ENCODE measurements at places on chromosomes 2 and 18.

DNA sequence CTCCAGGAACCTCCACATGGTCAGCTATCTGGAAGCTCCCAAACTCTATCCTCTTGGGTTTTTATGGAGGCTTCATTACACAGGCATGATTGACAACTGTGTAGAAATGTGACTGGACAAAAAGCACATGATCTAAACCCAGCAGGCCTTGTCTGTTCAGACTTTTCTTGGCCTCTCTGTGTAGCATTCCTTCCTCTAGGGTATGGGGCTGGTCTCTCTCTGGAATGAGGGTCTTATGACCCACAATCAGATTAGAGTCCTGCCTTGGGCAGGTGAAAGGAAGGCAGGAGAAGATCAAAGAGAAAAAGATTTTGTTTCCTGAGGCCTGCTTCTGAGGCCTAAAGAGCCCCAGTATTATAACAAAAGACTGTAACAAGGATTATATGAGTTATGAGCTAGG lies 162.7 kb downstream of the SP3 start:
- no peak for DNase-seq

GRCh38 chr2:168239281-168239680 lies 8.1 kb downstream of the STK39 start:
- DNase-seq: no peak

DNA sequence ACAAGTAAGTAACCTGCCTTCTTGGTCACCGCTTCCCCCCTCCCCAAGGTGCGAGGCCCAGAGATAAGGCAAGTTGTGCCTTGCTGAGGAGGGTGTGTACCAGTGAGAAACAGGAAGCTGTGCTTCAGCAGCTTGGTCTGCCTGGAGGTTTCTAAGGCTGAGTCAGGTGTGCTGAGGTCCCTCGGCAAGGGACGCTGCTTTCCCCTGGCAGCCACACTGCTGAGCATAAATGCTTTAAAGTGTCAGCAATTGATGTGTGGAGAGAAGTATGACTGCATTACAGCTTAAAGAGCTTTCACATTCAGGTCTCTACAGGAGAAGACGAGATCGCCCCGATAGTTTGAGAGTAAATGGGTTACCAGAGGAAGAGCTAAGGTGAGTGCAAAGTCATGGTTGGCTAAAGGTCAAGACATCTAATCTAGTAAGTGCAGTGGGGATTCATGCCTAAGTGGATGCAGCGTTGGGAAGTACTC lies 86.9 kb downstream of the LIMS1 start:
- DNase-seq: peak; percentile 27

DNA sequence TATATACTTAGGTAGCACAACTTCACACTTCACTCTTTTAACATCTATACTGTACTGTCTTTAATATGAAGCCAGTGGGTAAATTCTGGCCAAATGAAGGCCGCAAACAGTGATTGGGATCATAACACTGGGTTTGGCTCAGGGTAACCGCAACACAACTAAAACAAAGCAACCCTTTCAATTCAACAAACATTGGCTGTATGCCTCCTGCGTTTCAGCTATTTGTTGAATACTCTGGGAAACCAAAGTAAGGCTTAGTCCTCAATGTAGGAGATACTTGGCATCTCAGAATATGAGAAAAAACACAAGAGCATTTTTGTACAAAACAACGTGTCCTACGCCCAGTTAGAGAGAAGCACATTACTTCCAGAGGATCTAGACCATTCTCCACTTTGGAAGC lies 693.3 kb upstream of the KLHL29 start:
- no peak for DNase-seq

GRCh38 chr18:45663403-45664045 lies 48.2 kb downstream of the SLC14A2 start:
- no peak for DNase-seq

GRCh38 chr2:185063761-185064160 lies 465.4 kb downstream of the ZNF804A start:
- no peak for DNase-seq

DNA sequence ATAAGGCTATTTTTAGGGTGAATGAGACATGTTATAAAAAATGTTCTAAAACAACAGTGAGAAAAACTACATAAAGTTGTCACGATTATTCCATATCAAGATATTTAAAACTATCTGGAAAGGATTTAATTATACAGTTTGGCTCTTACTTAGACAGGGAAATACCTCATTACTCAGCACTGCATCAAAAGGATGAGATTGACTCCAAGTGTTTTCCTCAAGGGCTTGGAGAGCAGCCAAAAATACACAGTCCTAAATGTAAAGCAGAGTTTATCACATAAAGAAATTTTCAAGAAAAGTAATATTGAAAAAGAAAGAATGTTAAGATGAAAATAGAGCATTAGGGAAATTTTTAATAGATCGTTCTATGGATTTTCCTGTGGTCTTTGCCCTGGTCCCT lies 285.5 kb upstream of the NETO1 start:
- DNase-seq: no peak

GRCh38 chr2:203909261-203909967 lies 27.1 kb upstream of the ICOS start:
- DNase-seq: no peak

DNA sequence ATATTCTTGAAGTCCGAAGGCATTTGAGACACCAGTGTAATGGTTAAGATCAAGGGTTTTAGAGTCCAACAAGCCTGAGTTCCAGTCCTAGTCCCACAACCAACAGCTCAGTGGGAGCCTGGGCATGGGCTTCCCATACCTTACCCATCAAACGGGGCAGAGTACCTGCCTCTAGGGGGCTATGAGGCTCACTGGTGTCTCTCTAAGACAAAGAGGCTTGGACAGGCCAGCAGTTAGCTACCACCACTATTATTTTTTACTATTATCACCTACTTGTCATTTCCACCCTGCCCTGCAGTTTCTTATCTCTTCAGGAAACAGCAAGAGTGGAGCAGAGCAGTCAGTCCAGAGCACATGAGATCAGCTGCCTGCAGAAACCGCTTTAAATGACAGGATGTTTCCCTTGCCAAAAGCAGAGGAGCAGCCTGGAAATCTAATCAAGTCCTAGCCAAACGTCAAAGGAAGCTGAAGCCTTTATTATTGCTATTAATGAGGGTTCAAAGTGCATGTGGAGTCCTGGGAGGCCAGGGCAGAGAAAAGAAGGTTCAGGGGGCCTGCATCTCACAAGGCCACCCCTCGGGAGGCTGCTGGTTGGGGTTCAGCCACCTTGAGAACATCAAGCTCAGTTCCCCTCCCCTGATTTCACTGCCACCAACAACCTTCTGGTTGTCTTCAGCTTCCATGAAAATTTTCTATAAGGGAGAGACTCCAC lies 66.6 kb downstream of the STPG4 start:
- no peak for DNase-seq

DNA sequence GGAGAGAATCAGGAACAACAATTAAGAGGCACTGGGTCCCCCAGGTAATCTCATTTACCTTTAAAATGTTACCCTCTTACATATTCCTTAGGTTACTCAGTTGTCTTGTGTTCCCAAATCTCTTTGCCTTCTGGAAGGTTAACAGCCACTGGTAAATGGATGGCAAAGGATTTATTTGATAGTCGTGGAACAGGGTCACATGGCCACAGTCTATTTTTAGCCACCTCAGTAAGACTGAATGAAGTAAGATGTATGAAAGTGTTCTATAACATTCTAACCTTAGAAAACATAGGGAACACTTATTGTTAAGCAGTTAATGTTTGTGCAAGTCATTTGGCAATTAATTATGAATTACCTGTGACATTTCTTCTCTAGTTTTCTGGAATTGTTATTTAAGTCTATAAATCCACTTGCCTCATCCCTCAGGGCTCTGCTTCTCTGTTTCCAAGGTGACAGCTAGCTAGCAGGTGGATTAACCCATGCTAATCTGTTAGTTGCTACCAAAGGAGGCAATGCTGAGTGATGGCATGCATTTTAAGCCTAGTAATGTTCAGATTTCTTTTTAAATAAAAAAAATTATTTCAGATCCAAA lies 211.0 kb downstream of the PIK3C3 start:
- no peak for DNase-seq

DNA sequence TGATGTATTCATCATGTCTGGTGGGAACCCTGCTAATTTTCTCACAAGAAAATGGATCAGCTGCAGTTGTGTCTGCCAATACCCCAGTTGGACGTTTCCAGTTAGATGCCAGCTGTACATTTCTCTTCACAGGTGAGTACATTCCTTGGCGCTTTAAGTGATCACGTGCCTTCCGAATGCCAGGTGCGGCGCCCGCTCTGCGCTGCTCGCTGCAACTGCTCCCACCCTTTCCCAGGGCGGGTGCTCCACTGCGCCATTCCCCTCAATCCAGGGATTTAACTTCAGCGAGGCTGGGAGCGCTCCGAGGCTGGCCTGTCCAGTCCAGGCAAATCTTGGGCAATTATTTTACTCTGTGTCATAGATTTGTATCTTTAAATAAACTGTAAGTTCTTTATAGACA lies 225.0 kb upstream of the RAB6C start:
- no peak for DNase-seq

DNA sequence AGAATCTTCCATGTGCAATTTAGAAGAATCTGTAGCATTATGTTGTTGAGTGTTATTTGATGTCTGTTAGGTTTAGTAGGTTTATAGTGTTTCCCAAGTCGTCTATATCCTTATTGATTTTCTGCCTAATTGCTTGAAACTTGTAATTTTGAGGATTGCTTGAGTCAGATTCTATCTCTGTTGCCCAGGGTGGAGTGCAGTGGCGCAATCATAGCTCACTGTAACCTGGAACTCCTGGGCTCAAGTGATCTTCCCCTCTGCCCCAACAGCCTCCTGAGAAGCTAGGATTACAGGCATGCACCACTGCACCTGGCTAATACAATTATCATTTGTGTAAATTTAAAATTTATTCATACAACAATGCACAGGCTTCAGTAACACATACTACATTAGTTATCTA lies 3.1 kb upstream of the TCF23 start:
- no peak for DNase-seq

- DNase-seq: no peak
Observed at GRCh38 chr2:105104208-105104731, 66.4 kb downstream of the MRPS9 start.

DNA sequence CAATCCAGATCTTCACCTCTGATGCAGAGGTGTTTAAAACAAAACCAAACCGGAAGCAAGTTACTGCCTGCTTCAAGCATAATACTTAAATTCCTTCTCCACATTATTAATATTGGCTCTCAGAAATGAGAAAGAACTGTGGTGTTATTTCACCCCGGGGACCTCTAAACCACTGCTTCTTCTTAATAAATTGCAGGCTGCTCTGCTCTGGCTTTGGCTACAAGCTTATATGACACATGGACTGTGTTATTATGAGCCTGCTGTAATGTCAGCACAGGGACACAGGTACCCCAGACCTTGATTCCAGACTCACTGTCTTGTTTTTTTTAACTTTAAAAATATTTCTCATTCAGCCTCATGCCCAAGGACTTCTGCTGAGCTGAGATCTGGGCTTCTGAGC lies 45.1 kb downstream of the ST6GAL2 start:
- no peak for DNase-seq

GRCh38 chr2:219777388-219777787 lies 150.0 kb downstream of the SLC4A3 start:
- DNase-seq: no peak

GRCh38 chr18:63477200-63477599 lies 442 bp downstream of the SERPINB5 start:
- DNase-seq: no peak

DNA sequence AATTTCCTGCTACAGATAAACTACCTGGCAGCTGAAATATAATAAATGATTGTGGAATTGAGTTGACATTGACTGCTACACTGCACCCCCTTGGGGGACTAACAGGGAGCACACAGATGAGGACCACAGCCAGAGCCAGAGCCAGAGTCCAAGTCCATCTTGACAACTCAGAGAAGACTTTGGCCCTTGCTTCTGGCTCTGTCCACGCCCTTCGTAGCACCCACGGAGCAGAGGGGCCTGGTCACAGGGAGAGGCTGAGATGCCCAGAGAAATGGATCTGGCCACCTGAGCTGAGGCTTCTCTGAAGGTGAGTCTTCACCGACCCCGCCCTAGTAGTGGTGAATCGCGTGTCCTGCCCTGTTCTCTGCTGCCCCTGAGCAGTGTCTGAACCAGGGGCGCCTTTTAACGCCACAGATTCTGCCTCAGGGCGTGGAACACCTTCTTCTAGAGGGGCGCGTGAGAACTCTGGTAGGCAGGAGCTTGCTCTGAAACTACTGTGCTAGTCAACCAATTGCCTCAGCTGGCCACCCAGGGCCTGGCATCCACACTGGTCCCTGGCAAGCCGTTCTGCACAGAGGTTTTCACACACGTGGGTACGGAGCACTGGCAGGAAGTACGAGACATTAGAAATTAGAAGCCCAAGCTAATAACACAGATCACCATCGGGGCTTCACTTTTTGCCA lies 35.7 kb upstream of the MAT2A start:
- DNase-seq: no peak

- DNase-seq: no peak
Observed at GRCh38 chr18:4144201-4144600, 310.9 kb downstream of the DLGAP1 start.

- DNase-seq: no peak
Observed at GRCh38 chr2:10398496-10398895, 49.6 kb downstream of the ODC1 start.
